ENCODE measurements at places on chromosomes 12 and 14.
A peak's percentile ranks its signal among the peaks of the same experiment; 100 is the strongest.

GRCh38 chr14:94411638-94412037 lies 23.2 kb upstream of the SERPINA1 start:
- DNase-seq, result no peak

DNA sequence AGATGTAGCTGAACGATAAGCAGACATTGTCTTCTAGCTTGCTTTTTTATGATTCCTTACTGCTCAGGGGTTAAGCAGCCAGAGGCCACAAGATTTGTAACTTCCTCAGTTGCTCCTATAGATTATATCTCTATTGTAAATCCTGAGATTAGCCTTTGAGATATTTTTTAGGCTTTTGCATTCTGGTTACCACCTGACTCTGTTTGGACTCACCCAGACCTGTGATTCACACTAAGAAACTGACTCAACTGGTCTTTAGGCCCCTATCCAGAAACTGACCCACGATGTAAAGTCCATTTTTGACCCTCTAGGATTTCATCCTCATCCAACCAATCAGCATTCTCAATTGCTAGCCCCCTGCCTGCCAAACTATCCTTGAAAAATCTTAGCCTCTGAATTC lies 194.4 kb downstream of the RASSF9 start:
- peak; percentile 28 for DNase-seq

DNA sequence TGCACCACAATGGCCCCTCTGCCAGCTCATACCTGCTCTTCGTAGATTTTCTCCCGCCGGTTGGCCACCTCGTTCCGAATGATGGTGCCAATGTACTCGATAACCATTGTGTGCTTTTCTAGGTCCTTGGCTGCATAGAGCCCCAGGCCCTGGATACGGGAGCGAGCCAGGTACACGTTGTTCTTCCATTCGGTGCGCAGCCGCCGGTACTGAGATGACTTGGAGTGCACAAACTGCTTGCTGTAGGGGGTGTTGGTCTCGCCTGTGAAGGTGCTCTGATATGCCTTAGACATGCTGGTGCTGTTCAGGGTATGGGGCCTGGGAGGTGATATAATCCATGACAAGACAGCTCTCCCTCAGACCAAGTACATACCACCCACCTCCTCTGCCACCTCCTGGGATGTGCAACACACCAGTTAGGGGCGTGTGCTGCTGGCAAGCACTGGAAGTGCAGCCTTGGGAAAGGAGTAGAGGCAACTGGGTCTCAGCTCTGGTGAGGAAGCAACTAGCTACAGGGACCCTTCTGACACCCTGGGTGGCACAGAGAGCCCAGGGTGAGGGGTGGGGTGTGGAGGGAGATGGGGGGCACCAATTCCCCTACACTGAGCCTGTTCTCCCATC lies 4.1 kb upstream of the PRKAG1 start:
- no peak for DNase-seq

GRCh38 chr12:104177663-104178501 lies 37.7 kb upstream of the TXNRD1 start:
- DNase-seq, result peak; percentile 97

DNA sequence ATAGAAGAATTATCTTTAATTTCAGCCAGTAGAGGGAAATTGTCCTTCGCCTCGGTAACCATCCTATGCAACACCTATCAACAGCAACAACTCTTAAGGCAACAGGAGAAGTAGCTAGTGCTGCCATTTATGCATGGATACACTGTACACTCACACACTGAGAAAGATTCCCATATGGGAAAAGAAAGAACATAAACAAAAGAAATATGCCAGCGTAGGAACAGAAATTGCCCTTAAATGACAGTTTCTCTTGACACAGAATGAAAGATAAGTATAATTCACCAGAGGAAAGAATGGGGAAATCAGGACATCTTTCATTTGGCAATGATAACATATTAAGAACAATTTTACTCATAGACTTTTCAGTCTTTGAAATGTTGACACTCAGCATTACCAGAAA lies 466.9 kb downstream of the BCAT1 start:
- no peak for DNase-seq

GRCh38 chr12:60535363-60535762 lies 939.5 kb downstream of the SLC16A7 start:
- DNase-seq, result peak; percentile 0

GRCh38 chr12:126482238-126482889 lies 1417.1 kb downstream of the AACS start:
- no peak for DNase-seq
